ENCODE measurements at places on chromosomes 3 and 15.

- DNase-seq = no peak
- peak overlapping the region; percentile 28 for H3K27ac ChIP-seq
- H3K36me3 ChIP-seq = peaks cover 39% of the 10 kb centered on the region
- H3K4me3 ChIP-seq = peak overlapping the region; percentile 66
- H3K4me1 ChIP-seq = peaks cover 32% of the 10 kb centered on the region
These were observed 60.7 kb downstream of the PIAS1 start for GRCh38 chr15:68114840-68115239.

GRCh38 chr3:54660714-54661132 is 267.1 kb downstream of the LRTM1 start:
- H3K4me1 ChIP-seq = no peaks in the 10 kb centered on the region
- H3K27ac ChIP-seq = no peak overlapping the region
- no peaks in the 10 kb centered on the region for H3K27me3 ChIP-seq
- DNase-seq = no peak
- no peaks in the 10 kb centered on the region for H3K36me3 ChIP-seq
- H3K4me3 ChIP-seq = no peak overlapping the region

DNA sequence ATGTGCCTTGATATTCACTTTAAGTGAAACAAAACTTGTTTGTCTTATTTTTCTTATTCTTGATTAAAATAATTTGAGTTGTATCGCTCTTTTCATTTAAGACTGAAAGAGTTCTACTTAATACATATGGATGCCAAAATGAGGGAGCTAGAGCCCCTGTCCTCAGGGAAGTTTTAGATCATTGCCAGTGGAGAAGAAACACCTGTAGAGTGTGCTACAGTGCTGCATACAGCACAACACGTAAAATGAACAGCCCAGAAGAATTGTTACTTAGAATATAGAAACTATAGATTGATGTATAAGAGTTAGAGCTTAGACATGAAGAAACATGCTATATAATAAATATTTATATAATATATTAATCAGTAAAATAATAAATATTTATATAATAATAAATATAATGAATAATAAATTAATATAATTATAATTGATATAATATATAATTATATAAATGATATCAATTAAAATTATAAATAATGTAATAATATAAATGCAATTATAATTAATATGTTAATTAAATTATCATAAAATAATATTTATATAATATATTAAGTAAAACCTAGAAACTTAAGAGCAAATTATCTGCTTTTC is 1234.7 kb downstream of the ROBO2 start:
- H3K36me3 ChIP-seq = no peaks in the 10 kb centered on the region
- no peaks in the 10 kb centered on the region for H3K4me1 ChIP-seq
- no peak overlapping the region for H3K4me3 ChIP-seq
- no peak overlapping the region for H3K27ac ChIP-seq

DNA sequence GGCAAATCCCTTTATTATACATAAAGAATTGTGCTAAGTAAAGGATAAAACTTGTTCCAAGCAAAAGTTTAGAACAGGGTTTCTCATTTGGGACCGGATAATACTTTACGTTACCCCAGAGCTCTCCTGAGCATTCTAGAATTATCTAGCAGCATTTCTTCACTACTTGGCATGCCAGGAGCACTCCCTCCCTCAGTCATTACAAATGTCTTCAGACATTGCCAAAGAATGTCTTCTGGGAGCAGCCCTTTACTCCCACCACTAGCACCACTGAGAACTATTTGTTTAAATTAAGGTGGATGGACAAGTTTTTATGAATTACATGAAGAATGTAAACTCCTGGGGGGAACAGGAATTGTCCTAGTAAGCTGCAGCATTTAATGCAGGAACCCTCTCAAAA is 516.4 kb downstream of the GBE1 start:
- H3K4me1 ChIP-seq = no peaks in the 10 kb centered on the region
- H3K4me3 ChIP-seq = no peak overlapping the region
- DNase-seq = no peak
- no peaks in the 10 kb centered on the region for H3K36me3 ChIP-seq

GRCh38 chr15:85003593-85004312 is 22.1 kb downstream of the PDE8A start:
- H3K27me3 ChIP-seq = no peaks in the 10 kb centered on the region
- no peaks in the 10 kb centered on the region for H3K36me3 ChIP-seq
- DNase-seq = no peak

DNA sequence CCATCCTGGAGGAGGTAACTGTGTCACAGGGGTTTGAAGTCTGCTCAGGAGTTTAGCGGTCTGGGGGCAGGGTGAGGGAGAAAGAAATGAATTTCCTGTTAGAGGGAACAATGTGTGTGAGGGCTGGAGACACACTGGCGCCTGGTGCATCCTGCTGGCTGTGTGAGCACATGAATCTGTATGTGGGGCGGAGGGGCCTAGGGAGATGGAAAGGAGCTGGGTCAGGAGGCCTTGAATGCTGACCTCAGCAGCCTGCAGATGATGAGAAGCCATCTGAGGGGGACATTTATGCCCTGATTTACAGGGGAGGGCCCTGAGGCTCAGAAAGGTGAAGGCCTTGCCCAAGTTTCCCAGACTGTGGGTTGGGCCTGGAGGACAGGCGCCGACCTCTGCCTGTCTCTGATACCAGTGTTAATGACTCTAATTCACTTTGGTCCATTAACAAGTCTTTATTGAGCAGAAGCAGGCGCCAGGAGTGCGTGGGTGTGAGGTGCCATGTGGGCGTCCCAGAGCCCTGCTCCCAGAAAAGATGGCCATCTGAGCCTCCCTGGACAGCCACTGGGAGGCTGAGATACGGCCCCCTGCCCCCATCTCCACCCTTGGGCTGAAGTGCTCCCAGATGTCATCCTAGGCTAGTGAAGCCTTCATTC is 34.8 kb downstream of the LINGO1 start:
- H3K4me3 ChIP-seq = no peak overlapping the region
- no peak overlapping the region for H3K27ac ChIP-seq
- no peaks in the 10 kb centered on the region for H3K27me3 ChIP-seq

DNA sequence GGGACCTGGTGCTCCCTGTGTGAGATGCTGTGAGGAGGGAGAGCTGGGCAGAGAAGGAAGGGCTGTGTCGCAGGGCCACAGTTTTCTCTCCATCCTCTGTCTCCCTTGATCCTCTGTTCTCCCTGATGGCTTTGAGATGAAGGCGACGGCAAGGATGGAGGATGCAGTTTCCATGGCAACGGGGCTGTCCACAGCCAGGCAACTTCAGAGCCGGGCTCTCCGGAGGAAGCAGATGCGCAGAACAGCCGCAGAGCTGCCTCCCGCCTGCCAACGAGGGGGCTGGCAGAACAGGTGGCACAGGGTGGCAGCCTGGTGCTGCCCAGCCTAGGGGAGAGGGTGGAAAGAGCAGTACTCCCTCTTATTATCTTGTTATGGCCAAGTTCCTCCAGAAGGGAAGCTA is 9.9 kb upstream of the GRM2 start:
- H3K4me1 ChIP-seq = peaks cover 19% of the 10 kb centered on the region
- DNase-seq = no peak
- peaks cover 40% of the 10 kb centered on the region for H3K36me3 ChIP-seq
- H3K27ac ChIP-seq = no peak overlapping the region
- no peaks in the 10 kb centered on the region for H3K27me3 ChIP-seq

GRCh38 chr3:64345371-64345770 is 120.1 kb upstream of the PRICKLE2 start:
- H3K27me3 ChIP-seq = peaks cover 8% of the 10 kb centered on the region
- H3K4me3 ChIP-seq = no peak overlapping the region
- no peak overlapping the region for H3K27ac ChIP-seq

DNA sequence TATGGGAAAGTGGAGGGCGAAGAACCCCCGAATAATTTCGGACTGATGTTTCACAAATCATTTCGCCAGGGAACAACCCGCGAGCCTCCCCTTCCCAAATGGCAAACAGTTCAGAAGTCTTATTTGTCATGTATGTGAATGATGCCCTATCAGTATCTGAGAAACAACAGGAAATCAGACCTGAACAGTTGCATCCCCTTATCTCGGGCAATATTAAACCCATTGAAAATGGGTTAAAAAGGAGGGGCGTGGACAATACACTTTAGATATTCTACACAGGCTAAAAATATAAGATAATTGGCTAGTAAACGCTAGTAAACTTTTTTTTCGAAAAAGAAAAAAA is 1003.3 kb upstream of the NR2F2 start:
- H3K27me3 ChIP-seq = peaks cover 18% of the 10 kb centered on the region
- H3K36me3 ChIP-seq = no peaks in the 10 kb centered on the region
- H3K4me1 ChIP-seq = no peaks in the 10 kb centered on the region

DNA sequence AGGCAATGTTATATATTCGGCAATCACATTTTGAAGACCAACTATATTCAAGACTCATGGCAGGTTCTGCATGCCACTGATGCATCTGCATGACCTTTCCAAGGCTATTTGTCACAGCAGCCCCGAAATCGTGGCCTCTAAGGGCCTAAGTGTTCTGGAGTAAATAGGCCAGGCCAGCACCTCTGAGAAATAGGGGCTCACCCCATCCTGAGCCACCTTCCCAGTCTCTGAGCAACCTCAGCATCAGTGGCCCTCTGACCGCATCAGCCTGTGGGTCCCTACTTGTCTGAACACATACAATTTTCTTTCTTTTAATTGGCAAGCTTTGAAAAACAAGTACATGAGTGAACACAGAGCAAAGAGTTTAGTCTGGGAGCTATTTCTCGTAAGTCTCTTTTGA is 45.9 kb upstream of the THBS1 start:
- H3K27ac ChIP-seq = no peak overlapping the region
- no peaks in the 10 kb centered on the region for H3K36me3 ChIP-seq
- H3K4me1 ChIP-seq = peaks cover 1% of the 10 kb centered on the region
- DNase-seq = no peak
- H3K4me3 ChIP-seq = no peak overlapping the region
- peaks cover 8% of the 10 kb centered on the region for H3K27me3 ChIP-seq

DNA sequence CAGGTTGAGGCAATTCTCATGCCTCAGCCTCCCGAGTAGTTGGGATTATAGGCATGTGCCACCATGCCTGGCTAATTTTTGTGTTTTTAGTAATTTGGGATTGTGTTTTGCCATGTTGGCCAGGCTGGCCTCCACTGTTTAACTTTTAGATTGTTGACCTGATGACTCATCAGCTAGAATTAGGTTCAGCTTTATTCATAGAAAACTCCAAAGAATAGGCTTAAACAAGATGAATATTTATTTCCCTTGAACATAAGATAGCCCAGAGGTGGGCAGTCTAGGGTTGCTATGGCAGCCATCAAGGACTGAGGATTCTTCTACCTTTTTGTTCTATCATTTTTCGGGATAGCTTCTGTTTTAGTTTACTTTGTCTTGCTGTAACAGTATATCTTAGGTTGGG is 99.6 kb upstream of the SELENOK start:
- no peak for DNase-seq
- H3K27me3 ChIP-seq = peaks cover 2% of the 10 kb centered on the region
- no peak overlapping the region for H3K4me3 ChIP-seq
- no peaks in the 10 kb centered on the region for H3K36me3 ChIP-seq
- no peaks in the 10 kb centered on the region for H3K4me1 ChIP-seq

GRCh38 chr3:142973217-142974009 is 9.9 kb upstream of the PAQR9 start:
- peaks cover 30% of the 10 kb centered on the region for H3K27me3 ChIP-seq
- H3K36me3 ChIP-seq = no peaks in the 10 kb centered on the region
- no peak overlapping the region for H3K27ac ChIP-seq
- H3K4me1 ChIP-seq = no peaks in the 10 kb centered on the region
- no peak for DNase-seq

DNA sequence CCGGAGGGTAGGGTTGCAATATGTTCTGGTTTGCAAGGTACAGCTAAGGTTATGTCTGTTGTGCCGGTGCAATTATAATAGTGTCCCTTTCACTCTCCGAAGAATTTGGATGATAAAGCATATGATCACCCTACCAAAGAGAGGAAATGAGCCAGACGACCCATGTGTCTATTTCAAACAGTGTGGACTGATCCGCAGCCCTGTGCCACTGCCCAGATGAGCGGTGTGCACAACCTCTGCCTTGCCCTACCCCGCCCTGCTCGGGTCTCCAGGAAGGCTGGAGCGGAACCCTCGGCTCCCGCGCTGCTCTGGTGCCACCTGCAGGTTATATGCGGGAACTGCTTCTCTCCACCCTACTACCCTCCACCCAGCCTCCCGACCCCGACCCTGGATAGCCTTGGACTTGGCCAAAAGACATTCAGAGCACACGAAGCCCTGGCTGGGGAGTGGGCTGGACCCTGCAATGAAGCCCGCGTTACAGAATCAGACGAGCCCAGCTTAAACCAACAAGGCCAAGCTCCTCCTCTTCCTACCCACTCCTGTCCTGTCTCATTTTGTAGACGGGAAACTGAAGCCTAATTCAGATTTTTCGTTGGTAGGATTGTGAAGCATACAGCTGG is 68.4 kb upstream of the CHRNB4 start:
- no peak overlapping the region for H3K4me3 ChIP-seq
- H3K4me1 ChIP-seq = peaks cover 19% of the 10 kb centered on the region
- peak; percentile 72 for DNase-seq
- H3K27ac ChIP-seq = no peak overlapping the region
- peaks cover 32% of the 10 kb centered on the region for H3K27me3 ChIP-seq

DNA sequence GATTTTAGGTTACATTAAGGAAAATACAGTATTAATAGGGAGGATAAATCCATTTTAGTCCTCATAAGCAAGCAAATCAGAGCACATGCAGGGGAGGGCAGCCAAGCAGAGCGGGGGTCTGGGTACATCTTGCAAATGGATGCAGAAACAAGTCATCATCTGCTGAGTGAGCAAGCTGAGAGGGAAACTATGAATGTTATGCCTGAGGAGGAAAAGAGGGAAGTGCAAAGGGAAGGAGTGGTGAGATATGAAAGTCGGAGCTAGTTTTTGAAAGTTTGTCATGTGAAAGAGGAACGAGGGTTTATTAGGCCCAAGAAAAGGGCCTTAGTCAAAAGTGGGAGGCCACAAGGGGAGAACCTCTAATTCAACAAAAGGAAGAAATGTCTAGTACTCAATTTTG is 15.4 kb downstream of the PTX3 start:
- H3K36me3 ChIP-seq = no peaks in the 10 kb centered on the region
- peaks cover 6% of the 10 kb centered on the region for H3K27me3 ChIP-seq
- no peak overlapping the region for H3K27ac ChIP-seq
- DNase-seq = no peak
- no peaks in the 10 kb centered on the region for H3K4me1 ChIP-seq

- peak overlapping the region; percentile 80 for H3K4me3 ChIP-seq
- H3K27ac ChIP-seq = peak overlapping the region; percentile 70
- peaks cover 9% of the 10 kb centered on the region for H3K27me3 ChIP-seq
- H3K4me1 ChIP-seq = peaks cover 27% of the 10 kb centered on the region
- DNase-seq = no peak
These were observed 883 bp downstream of the MAGEF1 start for GRCh38 chr3:184710870-184711492.

DNA sequence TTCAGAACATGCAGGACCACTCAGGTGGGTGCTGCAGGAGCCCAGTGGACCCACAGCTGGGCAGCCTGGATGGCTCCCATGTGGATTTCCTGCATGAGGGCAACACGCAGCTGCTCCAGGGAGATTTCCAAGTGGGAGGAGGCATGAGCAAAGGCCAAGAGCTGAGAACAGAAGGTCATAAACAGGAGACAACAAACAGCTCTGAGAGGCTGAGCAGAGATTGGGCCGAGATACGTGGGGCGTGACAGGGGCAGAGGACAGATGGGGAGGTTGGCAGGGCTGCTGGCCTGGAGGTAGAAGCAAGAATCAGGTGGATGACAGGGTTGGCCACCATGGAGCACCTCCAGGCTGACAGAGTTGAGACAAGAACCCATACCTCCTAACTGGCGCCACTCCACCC is 2.9 kb downstream of the PHGR1 start:
- H3K4me1 ChIP-seq = peaks cover 5% of the 10 kb centered on the region
- no peak overlapping the region for H3K27ac ChIP-seq
- no peak for DNase-seq
- H3K27me3 ChIP-seq = peaks cover 16% of the 10 kb centered on the region
- no peaks in the 10 kb centered on the region for H3K36me3 ChIP-seq
- H3K4me3 ChIP-seq = no peak overlapping the region

GRCh38 chr3:79002465-79003372 is 765.1 kb downstream of the ROBO1 start:
- no peak for DNase-seq
- H3K27me3 ChIP-seq = no peaks in the 10 kb centered on the region
- no peaks in the 10 kb centered on the region for H3K4me1 ChIP-seq
- H3K27ac ChIP-seq = no peak overlapping the region

All from activated CD4-positive, alpha-beta memory T cell treated with anti-CD3 and anti-CD28 coated beads, Interleukin-2, amount 10 ng/mL, durations not matched to agents 7 days and 5 days (primary cell).